ENCODE measurements at places on chromosomes 11 and 22.
A peak's percentile ranks its signal among the peaks of the same experiment; 100 is the strongest.

DNA sequence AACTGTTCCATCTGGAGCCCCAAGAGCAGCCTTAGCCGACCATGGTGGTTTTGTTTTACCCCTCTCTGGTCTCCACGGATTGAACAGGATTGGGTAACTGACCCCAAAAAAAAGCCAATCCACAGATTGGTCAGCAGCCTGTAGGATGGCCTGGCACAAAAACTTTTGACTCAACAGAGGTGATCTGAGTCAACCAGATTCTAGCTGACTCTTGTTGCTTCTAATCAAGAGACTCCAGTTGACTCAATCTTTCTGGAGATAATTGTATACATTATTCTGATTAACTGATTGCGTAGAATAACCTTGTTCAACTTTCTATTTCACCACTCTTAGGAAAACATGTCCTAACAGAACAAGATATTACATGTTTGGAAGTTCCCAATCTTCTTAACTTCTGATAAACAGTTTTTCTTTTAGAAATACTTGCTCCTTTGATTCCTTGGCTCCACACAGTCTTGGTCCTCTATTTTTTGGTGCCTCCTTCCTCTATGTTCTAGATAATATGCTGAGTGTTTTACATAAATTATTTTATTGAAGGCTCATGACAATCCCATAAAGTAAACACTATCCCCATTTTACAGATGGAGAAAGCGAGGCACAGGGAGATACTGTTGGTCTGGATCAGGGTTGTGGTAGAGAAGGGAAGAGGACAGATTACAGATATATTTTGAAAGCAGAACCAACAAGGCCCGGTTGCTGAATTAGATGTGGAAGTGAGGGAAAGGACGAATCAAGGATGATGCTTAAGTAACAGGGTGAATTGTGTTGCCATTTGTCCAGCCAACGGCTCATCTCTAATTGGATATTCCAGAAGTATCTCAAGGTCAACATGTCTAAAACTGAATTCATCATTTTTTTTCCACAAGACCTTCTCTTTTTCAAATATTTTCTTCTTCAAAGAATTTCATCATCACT, 11.5 kb upstream of the ZC3H12C start:
- no peak for DNase-seq

DNA sequence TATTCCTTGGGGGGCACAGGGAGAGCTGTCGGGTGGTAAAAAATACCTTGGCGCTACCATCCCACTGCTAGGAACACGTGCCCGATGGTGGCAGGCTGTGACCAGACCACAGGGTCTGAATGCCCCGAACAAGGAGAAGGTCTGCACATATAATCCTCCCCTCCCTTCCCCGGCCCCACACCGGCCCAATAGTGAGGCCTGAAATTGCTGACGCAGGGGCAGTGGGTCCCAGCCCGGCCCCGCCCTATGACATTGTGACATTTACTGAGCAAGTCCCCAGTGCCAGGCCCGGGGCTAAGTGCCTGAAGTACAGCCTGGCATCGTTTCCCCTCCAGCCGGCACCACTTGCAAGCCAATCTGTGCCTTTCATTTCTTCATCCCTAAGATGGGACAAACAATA, 19.5 kb downstream of the MN1 start:
- no peak for DNase-seq

- peak; percentile 84 for DNase-seq
Observed at GRCh38 chr11:120108154-120108784, 29.6 kb downstream of the TRIM29 start.

GRCh38 chr11:73147771-73148681, 5.9 kb upstream of the FCHSD2 start:
- DNase-seq = peak; percentile 71

- no peak for DNase-seq
Observed at GRCh38 chr22:45210991-45211390, 29.7 kb downstream of the KIAA0930 start.

DNA sequence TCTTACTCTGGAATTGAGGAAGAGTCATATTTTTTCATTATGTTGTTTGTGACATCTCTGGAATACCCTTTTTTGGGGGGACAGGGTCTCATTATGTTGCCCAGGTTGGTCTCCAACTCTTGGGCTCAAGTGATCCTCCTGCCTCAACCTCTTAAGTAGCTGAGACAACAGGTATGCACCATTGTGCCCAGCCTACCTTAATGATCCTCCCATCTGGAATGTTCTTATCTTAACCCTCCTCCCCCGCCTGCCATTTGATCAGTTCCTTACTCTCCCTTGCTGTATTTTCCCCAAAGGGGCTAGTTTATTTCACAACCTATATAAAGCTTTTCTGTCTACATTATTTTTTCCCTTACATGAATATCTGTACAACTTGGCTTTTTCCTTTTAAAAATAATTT, 594.7 kb downstream of the METTL15 start:
- no peak for DNase-seq

DNA sequence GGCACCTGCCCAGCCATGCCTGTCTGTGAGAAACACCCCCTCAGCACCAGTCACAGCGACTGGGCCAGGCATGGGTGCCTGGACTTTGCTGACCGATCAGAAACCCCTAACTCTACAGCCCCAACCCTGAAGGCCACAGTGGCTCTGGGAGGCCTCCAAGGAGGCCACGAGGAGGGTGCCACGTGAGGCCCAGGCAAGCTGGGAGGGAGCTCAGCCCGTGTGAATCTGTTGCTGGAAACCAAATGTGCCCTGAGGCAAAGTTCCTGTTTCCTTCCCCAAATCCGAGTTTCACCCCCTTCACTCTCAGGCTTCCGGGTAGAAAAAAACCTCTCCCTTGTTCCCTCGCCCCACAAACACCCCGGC, 1.3 kb downstream of the UNC93B1 start:
- peak; percentile 45 for DNase-seq

DNA sequence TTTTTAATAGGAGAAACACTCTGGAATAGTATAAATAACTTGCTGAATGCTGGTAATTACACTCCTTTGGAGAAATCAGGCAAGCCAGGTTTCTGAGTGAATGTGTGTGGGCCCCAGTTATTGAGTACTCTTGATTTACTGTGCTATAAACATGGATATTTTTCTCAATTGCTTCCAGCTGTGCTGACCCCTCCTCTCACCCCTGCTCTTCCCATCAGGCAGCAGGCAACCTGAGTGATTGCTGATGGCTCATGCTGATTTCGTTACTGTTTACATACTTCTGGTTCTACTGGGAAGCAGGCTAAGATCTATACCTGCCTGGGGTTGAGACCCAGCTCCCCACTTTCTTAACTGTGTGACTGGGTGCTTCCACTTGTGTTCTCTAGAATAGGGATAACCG, 68.5 kb downstream of the DHCR7 start:
- no peak for DNase-seq

GRCh38 chr22:50119768-50120251, 30.0 kb downstream of the MOV10L1 start:
- no peak for DNase-seq

DNA sequence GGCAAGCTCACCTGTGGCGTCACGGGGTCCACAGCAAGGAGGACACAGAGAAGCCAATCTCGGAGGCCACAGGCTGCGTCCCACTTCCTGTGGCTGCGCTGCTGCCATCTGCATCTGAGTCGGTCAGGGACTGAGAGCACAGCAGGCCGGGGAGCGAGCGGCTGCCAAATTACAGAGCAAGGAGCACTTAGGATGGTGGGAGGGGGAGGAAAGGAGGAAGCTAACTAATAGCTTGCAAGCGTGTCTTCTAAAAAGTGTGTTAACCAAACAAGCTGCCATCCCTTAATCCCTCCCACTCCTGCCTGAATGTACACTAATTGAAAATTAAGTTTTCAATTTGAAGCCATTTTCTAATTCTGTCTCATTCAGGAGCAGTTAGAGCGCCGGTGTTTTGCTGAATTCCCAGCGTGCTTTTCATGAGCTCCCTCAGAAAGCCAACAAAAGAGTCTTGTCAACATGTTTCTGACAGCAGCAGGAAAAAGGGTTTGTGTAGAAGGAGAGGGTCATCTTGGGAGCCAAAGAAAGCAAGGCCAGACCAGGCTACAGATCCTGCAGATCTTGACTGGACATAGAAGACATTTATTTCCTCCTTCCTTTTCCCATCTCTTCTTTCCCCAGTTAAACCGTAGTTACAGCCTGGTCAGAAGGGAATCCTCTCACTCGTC, 42.4 kb upstream of the API5 start:
- DNase-seq = peak; percentile 61

DNA sequence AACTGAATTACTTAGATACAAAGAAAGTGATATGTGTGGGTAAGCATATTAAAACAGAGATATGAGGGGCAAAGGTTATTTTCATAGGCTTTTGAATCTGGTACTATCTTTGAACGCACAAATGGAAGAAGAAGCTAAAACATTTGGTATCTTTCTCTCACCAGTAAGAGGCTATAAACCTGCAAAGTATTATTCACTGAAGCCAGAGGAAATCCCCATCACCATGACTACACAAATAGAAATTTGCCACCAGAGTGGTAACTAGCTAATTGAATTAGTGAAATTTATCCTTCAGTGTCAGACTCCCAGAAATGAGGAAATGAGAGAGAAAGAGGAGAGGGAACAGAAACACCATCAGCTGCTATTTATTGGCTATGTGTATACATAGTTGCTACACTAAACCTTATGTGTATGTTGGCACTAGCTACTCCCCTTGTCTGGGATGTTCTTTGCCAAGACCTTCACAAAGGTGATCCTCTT, 503.4 kb downstream of the DLG2 start:
- no peak for DNase-seq

DNA sequence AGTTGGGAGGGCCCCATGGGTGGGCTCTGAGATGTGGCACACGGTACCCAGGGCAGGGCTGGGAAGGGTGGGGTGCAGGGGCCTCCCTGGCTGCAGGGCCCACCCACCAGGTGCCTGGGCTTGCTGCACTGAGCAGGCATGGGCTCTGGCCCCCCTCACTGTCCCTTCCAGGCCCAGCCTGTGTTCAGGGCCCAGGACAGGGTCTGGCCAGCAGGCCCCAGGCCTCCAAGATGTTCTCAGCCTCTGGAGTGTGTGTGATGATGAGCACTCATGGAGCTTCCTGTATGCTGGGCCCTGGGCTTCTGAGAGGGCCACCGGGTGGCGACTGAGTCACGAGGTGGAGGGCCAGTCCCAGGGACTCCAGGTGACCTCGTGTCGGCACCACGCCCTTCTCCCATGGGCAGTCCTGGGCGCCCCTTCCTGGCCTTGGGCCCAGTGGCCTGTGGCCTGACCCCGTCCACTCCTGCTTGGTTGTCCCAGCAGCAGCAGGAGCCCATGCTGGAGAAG, 55.9 kb upstream of the CCDC188 start:
- no peak for DNase-seq

GRCh38 chr22:31583861-31584485, 78.0 kb downstream of the PISD start:
- DNase-seq = no peak

- no peak for DNase-seq
Observed at GRCh38 chr11:85913513-85913912, 58.3 kb downstream of the CCDC83 start.

- no peak for DNase-seq
Observed at GRCh38 chr11:72294616-72295395, 50.8 kb upstream of the PHOX2A start.

DNA sequence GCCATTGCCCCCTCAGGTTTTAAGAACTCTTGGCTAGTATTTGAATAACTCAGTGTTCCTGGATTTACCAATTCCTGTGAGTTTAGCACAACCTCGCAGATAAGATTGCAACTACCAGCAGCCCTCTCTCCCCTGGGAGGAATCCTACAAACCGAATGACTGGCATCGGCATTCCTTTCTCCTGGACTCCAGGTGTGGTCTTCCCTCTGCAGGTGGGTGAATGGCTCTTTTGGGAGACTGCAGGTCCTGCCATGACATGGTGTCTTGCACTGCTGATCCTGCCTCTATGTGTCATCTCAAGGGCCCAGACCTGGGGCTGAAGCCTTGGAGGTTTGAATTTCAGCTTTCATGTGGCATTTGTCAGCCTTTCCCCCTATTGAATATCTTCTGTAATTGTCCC, 105.6 kb downstream of the PKNOX2 start:
- DNase-seq = no peak

- DNase-seq = no peak
Observed at GRCh38 chr11:40168414-40168813, 1291.0 kb downstream of the LRRC4C start.

GRCh38 chr11:68829581-68829980, 12.1 kb downstream of the CPT1A start:
- no peak for DNase-seq

DNA sequence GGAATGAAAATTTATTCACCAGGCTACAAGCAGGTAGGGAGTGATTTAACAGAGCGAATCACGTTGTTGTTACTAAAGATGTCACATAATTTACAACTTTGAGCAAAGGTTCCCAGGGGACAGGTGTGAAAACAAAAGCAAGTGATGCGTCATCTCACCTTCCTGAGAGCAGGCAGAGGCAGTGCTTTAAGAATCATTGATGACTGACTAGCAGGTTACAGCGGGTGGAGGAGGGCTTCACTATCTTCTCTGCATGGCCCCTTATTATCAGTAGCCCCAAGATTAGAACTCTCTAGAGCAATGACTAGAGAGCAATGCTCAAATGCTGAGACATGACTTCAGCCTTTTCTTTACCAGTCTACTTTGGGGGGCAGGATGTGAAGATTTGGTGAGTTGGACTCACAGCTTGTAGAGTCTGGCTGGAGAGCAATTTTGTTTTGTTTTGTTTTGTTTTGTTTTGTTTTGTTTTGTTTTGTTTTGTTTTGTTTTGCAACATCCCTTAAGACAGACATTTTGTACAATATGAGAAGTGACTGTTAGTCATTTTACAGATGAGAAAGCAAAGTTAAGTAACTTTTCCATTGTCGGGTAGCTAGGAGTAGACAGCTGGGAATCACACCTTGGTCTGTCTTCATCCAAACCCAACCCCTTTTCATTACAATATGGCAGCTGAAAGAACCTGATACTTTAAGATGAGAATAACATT, 84.8 kb downstream of the SLC1A2 start:
- DNase-seq = no peak

DNA sequence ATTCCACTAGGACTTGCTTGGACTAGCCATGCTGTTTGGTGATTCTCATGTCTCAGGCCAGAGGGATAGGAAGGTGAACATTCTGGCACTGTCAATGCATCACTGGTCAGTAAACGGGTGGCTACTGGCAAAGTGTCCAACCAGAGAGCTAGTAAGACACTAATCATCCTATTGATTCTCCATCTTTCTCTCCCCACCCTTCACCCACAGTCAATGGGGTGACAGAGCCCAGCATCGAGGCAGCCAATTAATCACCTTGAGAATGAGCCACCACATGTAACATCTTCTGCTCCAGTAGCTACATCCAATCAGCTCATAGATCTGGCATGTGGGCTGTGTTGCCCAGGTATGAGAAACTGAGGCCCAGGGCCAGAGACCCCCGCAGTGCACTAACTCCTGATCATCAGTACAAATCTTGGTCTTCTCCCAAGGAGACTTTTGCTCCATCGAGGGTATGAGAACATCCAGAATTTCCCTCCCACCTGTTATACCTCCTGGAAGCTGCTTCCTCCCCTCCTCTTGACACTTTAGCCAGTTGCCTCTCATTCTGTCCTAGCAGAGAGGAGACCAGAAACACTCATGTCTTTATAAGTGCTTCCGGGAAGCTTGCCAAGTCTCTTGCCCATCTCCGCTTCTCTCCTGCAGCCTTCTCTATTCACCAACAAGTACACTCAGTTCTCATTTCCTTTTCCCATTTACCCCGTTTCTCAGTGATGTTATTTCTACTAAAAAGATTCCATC, 17.0 kb downstream of the HTR3A start:
- peak; percentile 35 for DNase-seq

Data from Ammon's horn (tissue), 1 donor.